ENCODE measurements at places on chromosomes 12 and 14. TPM values are rescaled to one million over a fixed set of nuclear protein-coding genes. Genes with fewer than 3 reads are reported as not detected.

- DNase-seq: no peak
Observed at GRCh38 chr12:121533394-121534090, 47.3 kb downstream of the KDM2B start.

DNA sequence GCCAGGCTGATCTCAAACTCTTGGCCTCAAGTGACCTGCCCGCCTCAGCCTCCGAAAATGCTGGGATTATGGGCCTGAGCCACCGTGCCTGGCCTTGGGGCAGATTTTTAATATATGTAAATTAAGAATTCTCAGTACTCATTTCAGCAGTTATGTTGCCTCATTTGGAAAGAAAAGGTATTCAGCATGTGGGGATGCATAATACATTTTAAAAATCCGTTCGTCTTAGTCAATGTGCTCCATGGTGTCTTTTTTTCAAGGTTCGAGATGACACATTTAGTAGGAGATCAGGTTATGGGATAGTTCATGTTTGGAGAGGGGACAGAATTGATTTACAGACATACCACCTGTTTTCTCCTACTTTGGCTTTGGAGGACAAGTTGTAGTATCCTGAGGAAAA lies 10.2 kb downstream of the SYNE2 start:
- DNase-seq: no peak

- DNase-seq: no peak
Observed at GRCh38 chr12:43762596-43762995, 3.8 kb downstream of the IRAK4 start.

- no peak for DNase-seq
Observed at GRCh38 chr14:60735416-60735815, 855 bp downstream of the MNAT1 start.

- DNase-seq: peak; percentile 39
Observed at GRCh38 chr12:53499266-53500141, at the start of gene MAP3K12. Gene MAP3K12 (minus strand): TSS chr12:53499458. CDS start chr12:53487391, 12,067 bp downstream.

- DNase-seq: no peak
Observed at GRCh38 chr12:53113951-53114350, 10.7 kb downstream of the SOAT2 start.

- DNase-seq: no peak
Observed at GRCh38 chr12:5458229-5459050, 26.5 kb downstream of the NTF3 start.

ST8SIA1 gene
- 0.54 TPM for total RNA-seq

ACRBP gene
- 15.9 TPM for total RNA-seq

MAP1LC3B2 gene
- total RNA-seq: 0.81 TPM
